Nephron progenitor cell (in vitro differentiated cells): ENCODE measurements at places on chromosomes 6 and 20.

GRCh38 chr6:101224751-101225150, 168.8 kb upstream of the GRIK2 start:
- DNase-seq = no peak

DNA sequence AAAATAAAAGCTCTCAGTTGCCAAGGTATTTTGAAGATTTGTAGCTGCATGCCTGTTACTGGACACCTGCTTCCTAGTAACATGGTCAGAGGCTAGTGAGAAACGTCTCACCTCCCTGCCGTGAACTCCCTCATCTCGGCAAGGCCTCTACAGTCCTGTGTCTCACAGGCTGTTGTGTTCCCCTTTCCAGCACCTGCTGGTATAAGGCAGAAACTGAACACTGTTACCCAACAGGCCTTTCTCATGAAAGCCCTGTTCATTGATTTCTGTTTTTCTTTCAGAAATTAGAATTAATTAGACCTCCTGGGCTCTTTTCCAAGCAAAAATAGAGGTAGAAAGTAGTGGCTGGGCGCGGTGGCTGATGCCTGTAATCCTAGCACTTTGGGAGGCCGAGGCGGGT, 17.6 kb upstream of the SRSF3 start:
- DNase-seq = no peak

DNA sequence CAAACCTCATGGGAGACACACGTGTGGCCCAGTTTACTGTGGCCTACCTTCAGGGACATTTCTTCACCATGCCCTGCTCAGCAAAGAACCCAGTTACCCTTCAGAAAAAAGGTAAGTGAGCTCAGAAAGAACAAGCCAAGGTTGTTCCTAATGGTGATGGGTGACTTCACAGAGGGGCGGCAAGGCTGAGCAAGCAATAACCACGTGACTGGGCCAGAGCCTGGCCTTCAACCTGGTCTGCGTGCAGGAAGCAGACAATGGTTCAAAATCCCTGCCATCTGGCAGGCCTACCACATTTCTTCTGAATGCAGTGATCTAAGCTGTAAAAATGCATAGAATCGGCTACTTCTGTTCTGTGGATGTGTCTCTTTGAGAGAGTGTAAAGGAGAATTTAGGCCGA, 115.5 kb upstream of the CST7 start:
- DNase-seq = no peak

GRCh38 chr6:27726619-27727023, 185.6 kb downstream of the OR2B2 start:
- DNase-seq = no peak

DNA sequence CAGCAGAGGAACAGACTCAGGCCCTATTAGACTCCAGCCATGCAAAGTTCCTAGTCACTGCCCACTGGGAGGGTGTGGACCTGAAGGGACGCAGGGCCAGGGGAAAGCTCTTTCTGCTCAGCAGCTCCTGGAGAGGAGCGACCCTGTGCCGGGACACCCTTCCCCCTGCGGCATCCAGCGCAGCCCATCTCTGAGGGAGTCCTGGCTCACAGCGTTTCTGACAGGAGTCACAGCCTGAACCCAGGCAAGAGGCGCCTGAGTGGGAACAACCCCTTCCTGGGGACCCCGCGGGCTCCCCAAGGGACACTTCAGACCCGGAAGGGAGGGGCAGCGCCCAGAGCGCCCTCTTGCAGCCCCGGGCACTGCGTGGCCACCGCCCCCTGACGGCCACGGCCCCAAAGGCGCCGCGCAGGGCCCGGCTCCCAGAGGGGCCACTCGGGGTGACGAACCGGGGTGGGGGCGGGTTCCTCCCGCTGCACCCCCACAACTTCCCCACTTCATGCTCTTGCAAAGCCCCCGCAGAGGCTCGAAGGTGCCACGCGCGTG, 862 bp downstream of the UCKL1 start:
- DNase-seq = peak; percentile 40

DNA sequence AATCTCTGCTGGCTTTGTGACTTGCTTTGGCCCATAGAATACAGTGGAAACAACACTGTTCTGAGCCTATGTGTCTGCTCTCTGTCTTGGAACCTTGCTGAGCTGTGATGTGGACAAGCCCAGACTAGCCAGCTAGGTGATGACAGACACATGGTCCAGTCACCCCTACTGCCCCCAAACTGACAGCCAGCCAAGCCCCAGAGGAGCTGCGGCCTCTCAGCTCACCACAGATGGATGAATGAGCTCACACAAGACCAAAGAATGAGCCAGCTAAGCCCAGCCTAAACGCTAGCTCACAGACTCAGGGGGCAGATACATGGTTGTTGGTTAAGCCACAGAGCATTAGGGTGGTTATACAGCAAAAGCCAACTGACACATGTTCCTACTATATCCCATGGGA, 4.1 kb downstream of the AARS2 start:
- no peak for DNase-seq

- no peak for DNase-seq
Measured at GRCh38 chr6:16089232-16090062, 39.4 kb upstream of the MYLIP start.

DNA sequence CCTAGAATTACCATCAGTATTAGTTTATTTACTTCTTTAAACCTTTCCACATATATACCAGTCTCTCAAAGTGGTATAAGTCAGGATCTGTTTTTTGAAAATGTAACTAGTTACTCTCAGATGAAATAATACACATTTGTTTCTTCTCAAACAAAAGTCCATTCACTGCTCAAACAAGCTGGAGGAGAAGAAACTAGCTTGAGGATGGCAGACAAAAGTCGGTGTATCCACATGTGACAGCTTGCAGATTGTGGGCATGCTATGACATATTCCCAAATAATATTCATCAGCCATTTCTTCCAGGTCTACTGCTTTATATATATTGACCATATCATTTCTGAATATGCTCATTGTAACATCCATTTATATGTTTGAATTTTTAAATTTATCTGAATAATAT, 197.4 kb upstream of the KCNQ5 start:
- no peak for DNase-seq

DNA sequence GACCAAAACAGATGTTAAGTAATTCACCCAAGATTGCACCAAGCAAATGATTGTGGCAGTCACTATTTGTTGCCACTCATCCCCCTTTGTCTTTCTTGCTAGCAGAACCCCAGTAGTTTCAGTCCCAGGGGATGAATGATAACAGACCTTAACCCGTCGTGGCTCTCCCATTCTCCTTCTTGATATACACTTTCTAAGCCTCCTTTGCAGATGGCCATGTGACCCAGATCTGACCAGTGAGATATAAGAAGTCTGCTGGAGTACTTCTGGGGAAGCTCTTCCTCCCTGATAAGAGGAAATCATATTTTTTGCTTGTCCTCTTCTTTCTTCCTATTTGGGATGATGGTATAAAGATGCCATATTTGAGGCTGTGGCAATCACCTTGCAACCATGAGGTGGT, 9.6 kb upstream of the SH3BGRL2 start:
- no peak for DNase-seq

- no peak for DNase-seq
Measured at GRCh38 chr6:158356586-158357546, 44.6 kb downstream of the TULP4 start.

- DNase-seq = peak; percentile 18
Measured at GRCh38 chr6:154542747-154543146, 32.3 kb upstream of the CNKSR3 start.
